Stimulated activated CD8-positive, alpha-beta memory T cell treated with anti-CD3 and anti-CD28 coated beads, Interleukin-4, amount 100 ng/mL, for 48 hours (primary cell): ENCODE measurements at places on chromosomes 6 and 20.

GRCh38 chr20:33674294-33675135 lies at the start of gene NECAB3:
Gene NECAB3 (minus strand): TSS chr20:33674428. CDS start chr20:33674352, 76 bp downstream.
- DNase-seq, result peak; percentile 81

DNA sequence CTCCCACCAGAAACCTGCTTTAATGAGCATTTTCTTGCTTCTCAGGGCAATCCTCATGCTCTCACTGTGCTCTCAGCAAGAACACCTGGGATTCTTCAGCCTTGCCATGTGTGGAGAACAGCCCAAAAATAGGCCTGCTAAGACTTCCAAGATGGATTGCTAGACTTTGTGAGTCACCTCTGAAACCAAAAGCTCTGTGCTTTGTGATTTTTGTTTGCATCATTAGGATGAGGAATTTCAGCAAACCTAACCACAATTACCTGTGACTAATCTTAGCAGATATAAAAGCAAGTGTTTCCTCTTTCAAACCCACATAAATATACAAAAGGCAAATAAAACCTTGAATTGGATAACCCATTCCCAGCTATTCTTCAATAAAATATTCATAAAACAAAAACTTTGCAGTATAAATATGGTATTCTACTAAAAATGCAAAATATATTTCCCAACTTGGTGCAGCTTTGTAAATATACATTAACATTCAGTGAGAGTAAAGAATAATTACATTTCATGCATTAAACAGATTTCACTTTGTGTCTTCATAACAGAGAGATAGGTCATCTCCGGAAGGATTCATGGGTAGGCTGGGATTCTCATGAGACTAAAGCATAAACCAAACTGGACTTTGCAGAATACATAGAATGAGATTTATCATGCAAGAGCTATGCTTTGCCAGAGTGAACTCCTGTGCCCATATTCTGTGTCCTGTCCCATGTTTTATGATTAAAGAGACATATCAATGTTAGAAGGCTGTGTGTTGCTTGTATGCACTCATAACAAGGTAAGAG lies 33.5 kb downstream of the TPBG start:
- no peak for DNase-seq

GRCh38 chr20:34240693-34241615 lies at the start of gene ASIP:
Gene ASIP (plus strand): TSS chr20:34241423. CDS start chr20:34260375, 18,952 bp downstream.
- no peak for DNase-seq

DNA sequence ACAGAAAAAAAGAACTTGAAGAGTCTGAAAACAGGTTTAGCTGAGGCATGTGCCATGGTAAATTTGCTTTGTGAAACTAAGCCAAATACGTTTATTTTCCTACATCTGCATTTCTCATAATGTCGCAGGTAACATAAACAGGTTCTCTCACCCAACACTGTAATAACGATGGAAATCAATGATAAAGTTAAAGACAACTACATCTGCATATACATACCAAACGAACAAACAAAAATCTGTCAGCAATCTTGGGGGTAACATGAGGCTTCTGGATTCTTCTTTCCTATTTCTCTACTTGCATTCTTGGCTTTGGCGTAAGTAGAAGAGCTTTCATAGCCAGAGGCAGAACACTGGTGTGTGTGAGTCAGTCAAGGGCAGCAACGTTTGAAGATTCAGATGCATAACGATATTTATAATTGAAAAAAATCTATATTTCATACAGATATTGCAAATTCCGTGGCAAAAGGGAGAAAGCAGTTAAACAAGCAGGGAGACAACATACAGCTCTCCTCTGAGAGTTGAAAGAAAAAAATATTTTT lies 195.1 kb downstream of the EDN1 start:
- DNase-seq, result no peak

- DNase-seq, result no peak
These were observed 27.1 kb downstream of the CDS2 start for GRCh38 chr20:5153612-5154542.

- DNase-seq, result no peak
These were observed 57.1 kb downstream of the PSMG4 start for GRCh38 chr6:3315841-3316240.
